ENCODE measurements at places on chromosomes 4 and X. TPM values are rescaled to one million over a fixed set of nuclear protein-coding genes. Genes with fewer than 3 reads are reported as not detected.

Gene ARMCX2
- 73.7 TPM for total RNA-seq

Gene USP27X
- 2.7 TPM for total RNA-seq

Gene ZNF674
- 2.7 TPM for total RNA-seq

Gene GLRA3
- under 0.01 TPM for total RNA-seq

Gene POLN
- 2.9 TPM for total RNA-seq

Gene GCNA
- total RNA-seq: 1.9 TPM

Gene VCX3B
- not detected for total RNA-seq

Gene FAM9B
- total RNA-seq: not detected

Gene XK
- 0.25 TPM for total RNA-seq

Gene TRMT2B
- total RNA-seq: 14.9 TPM

Gene KLHL4
- total RNA-seq: 4.8 TPM

Gene GAB3
- total RNA-seq: 1.4 TPM

Gene MID2
- total RNA-seq: 15.1 TPM

Gene RNF150
- total RNA-seq: 1.3 TPM

Gene GUF1
- total RNA-seq: 15.6 TPM

Gene COL4A5
- total RNA-seq: 57.7 TPM

Gene DAPP1
- total RNA-seq: not detected

Gene MTNR1A
- total RNA-seq: not detected

Gene AMTN
- not detected for total RNA-seq

Gene FAM236A
- not detected for total RNA-seq

Gene GLRB
- 18.9 TPM for total RNA-seq

Gene RRAGB
- total RNA-seq: 11.8 TPM
